ENCODE measurements at places on chromosomes 6 and 20.

DNA sequence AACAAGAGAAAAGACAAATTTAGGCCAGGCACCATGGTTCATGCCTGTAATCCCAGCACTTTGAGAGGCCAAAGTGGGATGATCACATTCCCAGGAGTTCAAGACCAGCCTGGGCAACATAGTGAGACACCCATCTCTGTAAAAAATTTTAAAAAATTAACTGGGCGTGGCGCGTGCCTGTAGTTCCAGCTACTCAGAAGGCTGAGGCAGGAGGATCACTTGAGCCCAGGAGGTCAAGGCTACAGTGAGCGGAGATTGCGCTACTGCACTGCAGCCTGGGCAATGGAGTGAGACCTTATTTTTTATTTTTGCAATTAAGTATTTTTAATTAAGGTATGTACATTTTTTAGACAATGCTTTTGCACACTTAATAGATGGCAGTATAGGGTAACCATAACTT, 3.3 kb downstream of the MTHFD1L start:
- DNase-seq: no peak

- no peak for DNase-seq
Measured at GRCh38 chr6:42984924-42985475, 630 bp downstream of the PPP2R5D start.

DNA sequence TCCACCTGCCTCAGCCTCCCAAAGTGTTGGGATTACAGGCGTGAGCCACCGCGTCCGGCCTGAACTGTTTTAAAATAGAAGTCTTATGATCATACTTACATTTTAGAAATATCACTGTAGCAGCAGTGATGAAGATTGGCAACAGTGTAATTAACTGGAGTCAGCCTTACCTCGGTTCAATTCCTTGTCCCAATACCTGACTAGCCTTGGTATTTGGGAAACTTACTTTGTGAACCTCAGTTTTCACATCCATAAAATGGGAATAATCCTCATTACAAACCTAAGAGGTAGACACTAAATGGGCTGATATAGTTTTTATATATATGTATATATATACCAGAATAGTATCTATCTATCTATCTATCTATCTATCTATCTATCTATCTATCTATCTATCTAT, 19.3 kb downstream of the PHF20 start:
- no peak for DNase-seq

DNA sequence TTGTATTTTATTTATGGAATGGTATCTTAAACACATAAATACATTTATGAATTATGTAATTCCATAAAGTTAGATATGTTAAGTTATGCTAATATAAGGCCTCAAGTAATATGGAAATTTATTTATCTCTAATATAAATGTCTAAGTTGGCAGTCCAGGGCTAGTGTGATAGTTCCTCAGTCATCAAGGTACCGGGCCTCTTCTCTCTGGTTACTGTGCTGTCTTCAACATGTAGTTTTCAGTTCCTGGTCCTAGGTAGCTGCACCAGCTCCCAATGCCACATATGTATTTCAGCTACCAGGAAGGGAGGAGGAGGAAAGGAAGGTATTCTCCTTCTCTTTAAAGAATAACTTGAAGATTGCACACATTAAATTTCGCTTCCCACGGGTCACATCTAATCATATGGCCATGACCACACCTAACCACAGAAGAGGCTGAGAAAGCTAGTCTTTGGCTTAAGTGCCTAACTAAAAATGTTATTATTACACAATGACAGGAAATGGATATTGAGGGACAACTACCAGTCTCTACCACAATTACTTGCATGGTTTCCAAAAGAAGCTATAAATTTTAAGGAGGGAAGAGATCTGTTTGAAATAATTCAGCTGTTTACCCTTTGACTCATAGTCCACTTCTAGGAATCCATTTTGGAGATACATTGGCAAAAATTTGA, 68.6 kb downstream of the BCKDHB start:
- no peak for DNase-seq

DNA sequence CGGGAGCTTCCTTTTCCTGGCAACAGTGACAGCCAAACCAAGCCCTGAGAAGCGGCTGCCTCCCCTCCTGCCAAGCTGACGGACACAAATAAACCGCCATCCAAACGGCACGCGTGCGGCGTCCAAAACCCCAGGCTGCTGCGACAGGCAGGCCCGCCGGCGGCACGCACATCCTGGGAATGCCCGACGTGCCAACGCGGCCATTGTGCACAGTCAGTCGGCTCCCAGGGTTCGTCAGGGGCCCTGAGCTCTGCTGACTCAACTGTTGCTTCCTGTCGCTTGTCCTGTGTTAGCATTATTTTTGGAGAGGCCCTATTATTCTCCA, 6.8 kb downstream of the JAG1 start:
- DNase-seq: no peak
